GM03348 (cell line): ENCODE measurements at places on chromosomes 6 and 20.
A peak's percentile ranks its signal among the peaks of the same experiment; 100 is the strongest.

GRCh38 chr6:138287144-138287955 lies 69.1 kb upstream of the PBOV1 start:
- DNase-seq: no peak

GRCh38 chr6:116990679-116991078 lies 113.6 kb downstream of the RFX6 start:
- DNase-seq: no peak

GRCh38 chr20:31883829-31884228 lies 13.4 kb downstream of the TTLL9 start:
- DNase-seq: no peak

DNA sequence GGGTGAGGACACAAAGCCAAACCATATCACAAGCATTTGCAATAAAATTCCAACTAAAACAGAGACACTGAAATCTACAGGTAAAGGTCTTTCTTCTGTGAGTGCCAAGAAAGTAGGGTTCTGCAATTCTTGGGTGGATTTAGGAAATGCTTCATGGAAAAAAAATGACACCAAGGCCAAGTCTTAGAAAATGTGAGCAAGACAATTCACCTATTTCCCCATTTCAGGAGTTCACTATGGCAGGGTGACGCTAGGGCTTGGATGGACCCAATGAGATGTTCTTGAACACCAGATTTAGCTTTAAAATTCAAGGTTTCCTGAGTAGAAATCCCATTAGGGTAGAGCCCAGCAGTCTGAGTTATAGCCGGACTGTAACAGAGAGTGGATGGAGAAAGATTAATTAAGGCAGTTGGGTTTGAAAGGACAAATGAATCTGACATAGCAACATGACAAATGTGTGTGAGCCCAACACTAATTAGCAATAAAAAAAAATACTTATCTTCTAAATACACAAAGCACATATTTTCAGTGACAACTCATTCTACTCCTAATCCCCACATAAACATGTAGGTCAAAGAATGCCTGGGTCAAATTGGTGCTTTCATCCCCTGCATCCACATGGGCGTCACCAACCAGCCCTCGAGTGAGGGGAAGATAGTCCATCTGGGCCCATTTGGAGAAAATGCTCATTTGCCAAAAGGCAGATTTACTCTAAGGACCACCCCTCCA lies 180.4 kb upstream of the JARID2 start:
- no peak for DNase-seq

DNA sequence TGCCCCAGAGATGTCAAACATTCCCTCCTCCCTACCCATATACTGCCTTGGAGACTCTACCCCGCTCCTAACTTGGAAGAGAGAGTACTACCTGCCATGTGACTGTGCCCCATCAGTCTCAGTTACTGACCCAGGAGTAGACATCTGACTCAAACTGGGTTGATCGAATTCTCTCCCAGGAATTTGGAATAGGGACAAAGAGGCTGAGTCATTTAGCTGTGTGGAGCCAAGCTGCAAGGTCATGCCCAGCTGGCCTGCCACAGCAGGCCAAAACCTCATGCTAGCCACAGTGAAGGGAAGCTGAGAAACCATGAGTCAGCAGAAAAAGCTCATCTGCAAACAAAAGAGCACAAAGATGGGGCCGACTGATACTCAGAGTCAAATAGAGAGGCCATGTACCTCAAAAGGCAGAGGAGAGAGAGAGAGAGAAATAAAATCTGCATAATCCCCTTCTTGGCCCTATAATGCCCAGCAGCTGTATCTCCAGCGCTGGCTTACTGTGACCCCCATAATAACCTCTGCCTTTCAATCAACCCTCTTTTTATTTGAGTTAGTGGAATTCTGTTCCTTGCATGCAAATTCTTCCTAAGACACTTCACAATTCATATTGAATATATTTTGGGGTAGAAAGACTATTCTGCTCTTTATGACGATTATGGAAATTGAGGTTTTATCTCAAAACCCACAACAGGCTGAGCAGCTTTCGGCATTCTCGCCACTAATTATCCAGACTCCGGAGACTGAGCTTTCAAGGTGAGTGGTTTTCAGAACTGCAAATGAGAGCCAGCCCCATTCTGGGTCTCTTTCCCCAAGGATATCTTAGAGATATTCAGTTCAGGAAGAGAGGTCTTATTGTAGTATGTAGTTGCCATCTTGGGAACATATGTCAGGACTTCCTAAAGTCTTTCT lies 21.4 kb upstream of the AKIRIN2 start:
- peak; percentile 87 for DNase-seq

DNA sequence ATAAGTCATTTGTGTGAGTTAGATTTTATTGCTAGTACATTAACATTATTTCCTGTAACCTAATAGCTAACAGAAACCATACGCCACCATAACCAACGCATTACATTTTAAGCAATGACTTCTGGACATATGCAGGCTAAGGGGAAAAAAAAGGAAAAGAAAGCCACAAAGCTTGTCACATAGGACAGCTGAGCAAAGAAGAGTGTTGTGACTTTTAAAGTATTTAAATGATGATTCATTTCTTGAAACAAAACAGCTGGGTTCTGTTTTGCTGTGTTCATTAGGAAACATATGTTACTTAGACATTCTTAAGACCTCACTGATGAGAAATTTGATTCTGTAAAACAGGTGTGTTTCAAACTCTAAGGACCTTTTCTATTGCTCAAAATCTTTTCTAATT lies 171.4 kb downstream of the COL9A1 start:
- DNase-seq: no peak

- no peak for DNase-seq
Observed at GRCh38 chr20:37357481-37358365, 11.8 kb downstream of the SRC start.

GRCh38 chr6:139600919-139601475 lies 226.5 kb upstream of the CITED2 start:
- no peak for DNase-seq

GRCh38 chr6:140806431-140806830 lies 1326.3 kb upstream of the GJE1 start:
- peak; percentile 17 for DNase-seq

DNA sequence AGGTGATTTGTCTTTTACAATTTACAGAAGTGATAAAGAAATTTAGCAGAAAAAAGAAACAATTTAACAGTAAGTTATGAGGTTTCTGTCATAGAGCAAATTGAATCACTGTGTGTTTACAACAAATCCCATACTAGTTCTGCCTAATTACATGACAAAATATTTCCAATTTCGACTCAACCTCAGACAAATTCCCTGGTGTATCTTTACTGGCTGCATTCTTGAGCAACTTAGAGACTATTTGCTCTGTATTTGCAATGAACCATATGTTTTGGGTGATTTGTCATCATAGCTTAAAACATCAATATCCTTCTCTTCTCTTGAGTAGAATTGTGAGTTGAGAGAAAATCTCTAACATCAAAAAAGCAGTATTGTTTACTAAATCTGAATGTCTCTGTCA lies 128.7 kb downstream of the SIM1 start:
- DNase-seq: peak; percentile 17
